ENCODE measurements at places on chromosomes 5 and 9.

DNA sequence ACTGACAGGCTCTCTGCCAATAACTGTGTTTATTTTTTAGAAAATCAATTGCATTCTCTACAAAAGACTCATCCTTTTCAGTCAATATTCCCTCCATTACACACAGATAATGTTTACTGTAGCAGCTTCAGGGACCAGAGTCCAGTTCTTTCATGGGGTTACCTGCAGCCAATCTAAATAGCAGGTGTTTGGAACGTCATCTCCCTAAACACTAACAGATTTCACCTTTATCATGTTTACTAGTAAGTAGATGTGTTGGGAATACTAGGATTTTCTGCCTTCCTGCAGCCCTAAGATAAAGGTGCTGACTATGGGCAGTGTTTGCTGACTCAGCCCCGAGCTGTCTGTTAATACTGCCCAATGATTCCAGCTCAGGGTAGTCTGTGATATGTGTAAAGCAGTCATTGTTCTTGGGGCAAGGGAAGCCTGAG lies 447.0 kb downstream of the KIF4B start:
- DNase-seq: no peak

DNA sequence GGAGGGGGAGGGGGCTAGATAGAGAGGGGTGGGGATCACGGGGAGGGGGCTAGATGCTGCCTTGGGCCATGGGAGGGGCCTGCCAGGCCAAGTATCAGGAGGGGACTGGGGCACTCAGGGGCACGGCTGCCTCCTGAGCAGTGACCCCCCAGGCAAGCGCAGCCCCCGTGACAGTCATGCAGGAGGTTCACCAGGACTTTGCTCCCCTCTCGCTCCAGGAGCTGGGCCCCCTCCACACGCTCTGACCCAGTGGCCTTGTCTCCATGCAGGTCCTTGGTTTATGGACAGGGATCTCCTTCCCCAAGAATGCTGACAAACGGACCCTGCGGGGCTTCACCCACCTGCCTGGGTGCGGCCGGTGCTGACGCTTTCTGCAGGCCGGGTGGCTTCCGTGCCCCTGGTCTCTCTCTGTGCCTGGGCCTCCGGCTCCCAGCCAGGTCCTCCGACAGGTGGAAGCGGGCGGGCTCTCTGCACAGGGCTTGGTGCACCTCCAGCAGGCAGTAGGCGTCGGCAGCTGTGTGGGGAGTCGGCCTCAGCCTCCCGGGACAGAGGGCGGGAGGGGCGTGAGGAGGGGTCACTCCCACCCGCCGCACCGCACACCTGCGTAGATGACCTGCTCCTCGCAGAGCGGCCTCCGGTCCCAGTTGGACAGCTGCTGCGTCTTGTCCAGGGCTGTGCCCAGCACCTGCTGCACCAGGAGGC lies 46.8 kb upstream of the NRARP start:
- DNase-seq: no peak

DNA sequence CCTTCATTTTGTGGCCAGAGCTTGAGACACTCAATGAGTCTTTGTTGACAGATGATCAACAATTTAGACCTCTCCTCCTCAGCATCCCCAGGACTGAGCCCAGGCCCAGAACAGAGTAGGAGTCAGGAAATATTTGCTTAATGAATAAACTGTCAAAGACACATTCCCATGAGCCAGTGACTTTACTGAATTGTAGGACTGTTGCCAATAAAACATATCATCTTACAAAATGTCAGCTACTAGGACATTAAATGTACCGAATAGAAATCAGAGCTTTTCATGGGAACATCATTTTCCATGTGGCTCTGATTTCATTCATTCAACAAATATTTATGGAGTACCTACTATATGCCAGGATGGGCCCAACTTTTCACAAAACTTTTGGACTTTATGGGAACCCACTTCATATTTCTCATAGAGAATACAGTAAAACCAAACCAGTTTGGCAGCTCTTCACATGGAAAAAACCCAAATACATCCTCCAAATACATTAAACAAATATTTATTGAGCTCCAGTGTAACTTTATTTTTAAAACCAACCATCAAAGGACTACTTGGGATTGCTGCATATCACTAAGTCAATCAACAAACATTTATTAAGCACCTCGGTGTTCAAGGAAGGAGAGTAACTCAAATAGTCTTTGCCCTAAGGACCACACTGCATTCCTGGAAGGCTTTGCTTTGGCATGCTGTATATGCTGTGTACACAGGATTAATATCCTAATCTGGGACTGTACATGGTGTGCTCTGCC lies 11.4 kb downstream of the VDAC1 start:
- no peak for DNase-seq

DNA sequence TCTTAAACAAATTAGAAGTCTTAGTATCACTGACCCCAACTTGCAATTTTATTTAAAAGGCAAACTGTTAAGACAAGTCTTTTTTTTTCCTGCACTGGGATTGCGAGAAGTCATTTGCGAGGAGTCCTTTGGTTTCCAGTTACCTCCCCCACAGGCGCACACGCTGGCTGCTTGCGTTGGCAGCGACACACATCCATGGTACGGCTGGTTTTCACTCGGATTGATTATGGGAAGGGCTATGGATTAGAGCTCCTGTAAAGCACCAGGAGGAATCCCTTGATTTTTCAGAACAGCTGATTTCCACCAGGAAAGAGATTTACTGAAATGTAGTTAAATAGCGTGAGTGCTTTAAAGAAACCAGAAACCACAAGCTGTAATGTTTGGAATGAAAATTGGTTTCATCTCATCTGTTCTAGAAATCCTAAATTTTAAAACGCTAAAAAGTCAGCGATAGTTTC lies 737 bp downstream of the SLC1A3 start:
- DNase-seq: no peak

GRCh38 chr5:158487156-158487555 lies 612.6 kb downstream of the EBF1 start:
- DNase-seq: no peak

DNA sequence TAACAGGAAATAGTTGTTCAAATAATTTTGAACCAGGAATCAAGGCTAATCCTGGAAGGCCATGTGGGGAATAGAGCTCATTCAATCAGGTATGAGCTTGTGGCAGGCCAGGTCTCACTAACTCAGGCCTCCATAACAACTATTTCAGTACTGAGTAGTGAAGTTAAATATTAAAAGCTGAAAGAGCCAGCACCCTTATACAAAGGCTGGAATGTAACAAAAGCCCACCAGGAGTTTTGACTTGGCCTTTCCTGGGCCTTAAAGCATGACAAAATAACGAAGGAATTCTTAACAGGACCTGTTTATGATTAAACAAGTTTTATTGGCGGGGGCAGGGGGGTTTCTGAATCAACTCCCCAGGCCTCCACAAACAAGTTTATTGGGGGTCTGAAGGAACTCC lies 1146.7 kb downstream of the CDH9 start:
- no peak for DNase-seq

- no peak for DNase-seq
These were observed 2149.4 kb upstream of the ACO1 start for GRCh38 chr9:30235068-30235467.

GRCh38 chr9:136047775-136048559 lies 47.1 kb downstream of the NACC2 start:
- no peak for DNase-seq

- no peak for DNase-seq
These were observed 159.9 kb upstream of the FBXL17 start for GRCh38 chr5:108541836-108542235.

- DNase-seq: no peak
These were observed 65.3 kb downstream of the CFAP95 start for GRCh38 chr9:69885931-69886330.

DNA sequence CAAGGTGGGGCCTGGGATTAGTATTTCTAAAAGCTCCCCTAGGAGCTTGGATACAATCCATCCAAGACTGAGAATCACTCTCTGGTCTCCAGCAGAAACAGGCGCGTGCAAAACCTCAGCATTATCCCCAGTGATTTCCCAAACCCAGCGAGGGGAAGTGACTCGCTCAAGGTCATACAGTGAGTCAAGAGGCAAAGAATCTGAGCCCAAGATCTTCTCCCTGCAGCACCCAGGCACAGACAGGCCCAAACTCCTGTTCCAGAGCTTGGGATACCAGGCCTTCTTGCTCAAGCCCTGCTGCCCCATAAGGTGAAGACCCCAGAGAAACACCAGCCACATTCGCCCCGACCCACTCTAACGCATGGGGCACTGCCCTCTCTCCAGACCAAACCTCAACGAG lies 33.2 kb downstream of the SHB start:
- DNase-seq: no peak

DNA sequence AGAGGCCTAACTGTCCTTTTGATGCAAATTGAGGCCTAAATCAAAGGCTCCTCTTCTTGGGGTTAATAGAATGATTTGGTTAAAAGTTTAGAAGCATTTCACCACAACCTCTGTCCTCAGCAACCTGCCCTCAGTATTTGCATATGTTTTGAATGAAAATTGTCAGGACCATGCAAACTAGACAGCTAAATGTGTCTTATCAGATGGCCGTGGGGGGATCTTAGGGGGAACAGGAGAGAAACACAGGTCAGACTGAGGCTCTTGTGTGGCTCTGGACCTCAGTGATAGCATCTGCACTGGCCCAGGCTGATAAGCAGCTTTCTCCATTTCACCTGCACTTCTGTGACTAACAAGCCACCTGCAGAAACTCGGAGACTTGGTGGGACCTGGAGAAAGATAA lies 49.0 kb downstream of the FOXI1 start:
- DNase-seq: no peak

GRCh38 chr9:137728444-137729311 lies 109.9 kb downstream of the EHMT1 start:
- DNase-seq: no peak

GRCh38 chr9:15724612-15725011 lies 171.8 kb downstream of the CCDC171 start:
- no peak for DNase-seq
